ELF-1 (cell line): ENCODE measurements at places on chromosomes 3 and 15.

DNA sequence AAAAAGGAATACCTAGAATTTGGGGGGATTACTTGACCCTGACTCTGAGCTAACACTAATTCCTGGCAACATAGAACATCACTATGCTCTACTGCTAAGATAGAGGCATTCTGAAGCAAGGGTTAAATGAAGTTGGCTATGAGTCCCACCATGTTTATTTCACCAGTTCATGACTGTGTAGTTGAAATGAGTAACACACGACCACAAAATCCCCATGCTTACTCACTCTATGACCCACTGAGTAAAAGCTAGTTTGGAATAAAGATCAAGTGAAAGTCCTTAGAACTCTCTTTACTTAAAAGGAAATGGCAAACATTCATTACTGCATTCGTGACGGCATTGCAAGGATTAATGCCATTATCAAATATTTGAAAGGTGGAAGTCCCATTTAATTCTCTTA lies 47.4 kb downstream of the MRPL46 start:
- DNase-seq: no peak

DNA sequence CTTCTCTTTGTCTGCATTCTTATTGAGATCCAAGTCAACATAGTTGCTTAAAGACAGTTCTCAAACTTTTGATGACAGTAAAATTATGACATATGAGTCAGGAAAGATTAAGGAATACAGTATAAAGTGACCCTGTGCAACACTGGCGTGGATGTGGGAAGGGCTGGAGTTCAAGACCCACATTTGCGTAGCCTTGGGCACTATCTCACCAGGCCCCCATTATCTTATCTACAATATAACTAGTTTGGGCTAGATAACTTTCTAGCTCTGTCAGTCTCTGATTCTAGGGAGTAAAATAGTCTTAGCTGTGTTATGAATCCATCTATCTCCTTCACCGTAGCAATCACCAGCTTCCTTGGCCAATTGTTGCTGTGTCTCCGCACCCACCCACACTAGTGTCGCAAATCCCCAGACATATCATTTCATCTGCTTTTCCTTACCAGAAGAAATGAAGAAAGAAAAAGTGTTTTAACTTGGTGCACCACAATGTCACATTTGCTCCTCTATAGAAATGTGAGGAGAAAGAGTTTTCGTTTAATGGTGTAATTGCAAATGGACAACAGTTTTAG lies 14.9 kb upstream of the TM4SF4 start:
- DNase-seq: no peak

- no peak for DNase-seq
These were observed 869.8 kb upstream of the CFAP20DC start for GRCh38 chr3:59919586-59919985.

DNA sequence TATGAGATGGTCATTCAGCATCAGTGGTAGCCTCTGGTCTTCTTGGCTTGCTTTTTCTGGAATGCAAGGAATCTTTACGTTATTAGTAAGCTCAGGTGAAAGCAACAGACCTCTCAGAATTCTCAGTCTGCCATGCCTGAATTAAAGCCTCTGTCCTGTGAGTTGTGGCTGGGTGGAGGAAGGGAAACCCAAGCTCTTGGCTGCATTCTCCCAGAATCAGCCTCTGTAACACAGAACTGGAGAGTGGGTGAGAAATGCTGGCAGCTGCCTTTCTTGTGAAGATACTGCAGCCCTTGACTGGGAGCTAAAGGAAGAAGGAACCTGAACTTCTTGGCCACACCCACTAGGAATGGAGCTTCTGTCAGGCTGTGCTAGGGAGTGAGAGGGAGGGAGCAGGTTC lies 505.8 kb downstream of the EPHA3 start:
- DNase-seq: peak; percentile 4

DNA sequence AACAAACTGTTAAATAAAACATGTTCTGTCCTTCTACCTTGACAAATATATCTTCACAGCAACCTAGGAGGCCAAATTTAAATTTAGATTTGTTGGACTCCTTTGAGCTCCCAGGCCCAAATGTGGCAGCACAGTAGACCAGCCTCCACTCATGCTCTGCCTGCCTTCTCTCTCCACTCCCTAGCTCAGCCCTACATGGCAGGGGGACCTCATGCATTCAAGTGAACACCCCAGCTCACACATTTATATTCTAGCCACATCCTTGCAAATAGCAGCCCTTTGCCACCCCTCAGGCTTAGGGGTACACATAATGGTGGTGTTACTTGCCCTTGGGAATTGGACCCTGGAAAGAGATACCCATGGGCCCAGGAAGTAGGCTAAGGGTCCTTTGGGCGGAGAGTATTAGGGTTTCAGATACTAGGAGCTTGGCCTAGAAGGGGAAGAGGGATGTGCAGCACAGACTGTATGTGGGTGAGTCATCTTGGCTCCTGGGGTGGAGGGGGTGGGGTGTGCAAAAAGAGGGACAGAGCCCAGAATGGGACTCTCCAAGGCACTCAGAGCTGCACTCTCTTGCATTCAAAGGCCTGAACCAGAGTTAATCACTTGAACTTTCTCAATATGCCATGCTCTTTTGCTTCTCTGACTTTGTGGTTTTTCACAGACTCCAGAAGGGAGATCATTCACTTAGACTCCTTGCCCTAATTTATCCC lies 268.4 kb upstream of the ROPN1 start:
- DNase-seq: no peak
